ENCODE measurements at places on chromosomes 4 and X. TPM values are rescaled to one million over a fixed set of nuclear protein-coding genes. Genes with fewer than 3 reads are reported as not detected.
A peak's percentile ranks its signal among the peaks of the same experiment; 100 is the strongest.

DNA sequence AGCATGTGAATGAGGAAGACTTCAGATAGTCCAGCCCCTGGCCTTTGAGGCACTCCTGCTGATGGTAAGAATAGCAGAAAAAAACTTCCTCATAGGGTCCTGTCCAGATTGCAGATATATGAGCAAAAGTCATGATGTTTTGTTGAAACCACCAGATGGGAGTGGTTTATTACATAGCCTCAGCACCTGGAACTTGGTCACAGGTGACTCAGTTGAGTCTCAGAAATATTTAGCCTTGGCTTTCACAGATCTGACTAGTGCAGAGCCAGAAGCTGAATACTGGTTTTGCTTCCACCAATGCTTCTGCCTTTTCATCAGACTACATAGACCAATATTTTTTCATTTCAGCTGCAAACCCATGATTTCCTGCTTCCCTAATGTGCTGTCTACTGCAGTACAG, 994.9 kb upstream of the SLIT2 start:
- H3K27ac ChIP-seq, result no peak overlapping the region
- H3K36me3 ChIP-seq, result no peaks in the 10 kb centered on the region
- H3K27me3 ChIP-seq, result no peaks in the 10 kb centered on the region
- no peak for DNase-seq
- H3K4me3 ChIP-seq, result no peak overlapping the region
- no peaks in the 10 kb centered on the region for H3K4me1 ChIP-seq

DNA sequence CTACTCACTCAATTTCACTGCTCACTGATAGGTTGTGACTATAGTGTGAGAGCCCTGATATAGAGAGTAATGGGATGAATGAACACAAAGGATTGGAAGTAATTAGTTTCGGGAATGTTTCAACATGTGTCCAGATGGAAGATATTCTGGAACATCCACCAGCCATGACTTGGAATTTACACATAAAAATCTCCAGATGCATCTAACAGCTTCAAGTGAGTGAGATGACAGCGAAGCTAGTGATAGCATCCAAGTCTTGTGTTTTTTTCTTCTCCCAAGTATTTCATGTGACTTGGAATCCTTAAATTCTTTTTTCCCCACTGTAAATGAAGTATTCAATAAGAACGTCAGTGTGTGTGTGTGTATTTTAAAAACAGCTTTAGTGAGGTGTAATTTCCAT, 82.1 kb downstream of the CLDN34 start:
- no peaks in the 10 kb centered on the region for H3K27me3 ChIP-seq
- no peaks in the 10 kb centered on the region for H3K4me1 ChIP-seq
- H3K36me3 ChIP-seq, result no peaks in the 10 kb centered on the region
- no peak for DNase-seq
- no peak overlapping the region for H3K27ac ChIP-seq
- H3K4me3 ChIP-seq, result no peak overlapping the region

DNA sequence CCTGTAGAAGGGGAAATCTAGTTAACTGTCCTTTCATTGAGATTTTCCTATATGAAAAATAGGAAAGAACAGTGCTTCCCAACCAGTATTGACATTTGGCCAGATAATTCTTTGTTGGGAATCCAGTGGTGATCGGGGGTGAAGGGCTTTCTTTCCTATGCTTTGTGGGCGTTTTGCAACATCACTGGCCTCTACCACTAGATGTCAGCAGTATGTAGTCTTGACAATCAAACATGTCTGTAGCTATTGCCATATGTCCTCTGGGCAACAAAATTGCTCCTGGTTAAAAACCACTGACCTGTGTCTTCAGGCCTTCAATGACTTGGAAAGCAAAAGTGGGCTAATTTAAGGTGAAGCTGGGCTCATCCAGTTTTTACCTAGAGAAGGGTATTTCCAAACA, 658.5 kb downstream of the DACH2 start:
- no peak for DNase-seq
- H3K4me1 ChIP-seq, result peaks cover 6% of the 10 kb centered on the region
- H3K36me3 ChIP-seq, result no peaks in the 10 kb centered on the region
- H3K4me3 ChIP-seq, result no peak overlapping the region
- H3K27me3 ChIP-seq, result no peaks in the 10 kb centered on the region
- no peak overlapping the region for H3K27ac ChIP-seq

DNA sequence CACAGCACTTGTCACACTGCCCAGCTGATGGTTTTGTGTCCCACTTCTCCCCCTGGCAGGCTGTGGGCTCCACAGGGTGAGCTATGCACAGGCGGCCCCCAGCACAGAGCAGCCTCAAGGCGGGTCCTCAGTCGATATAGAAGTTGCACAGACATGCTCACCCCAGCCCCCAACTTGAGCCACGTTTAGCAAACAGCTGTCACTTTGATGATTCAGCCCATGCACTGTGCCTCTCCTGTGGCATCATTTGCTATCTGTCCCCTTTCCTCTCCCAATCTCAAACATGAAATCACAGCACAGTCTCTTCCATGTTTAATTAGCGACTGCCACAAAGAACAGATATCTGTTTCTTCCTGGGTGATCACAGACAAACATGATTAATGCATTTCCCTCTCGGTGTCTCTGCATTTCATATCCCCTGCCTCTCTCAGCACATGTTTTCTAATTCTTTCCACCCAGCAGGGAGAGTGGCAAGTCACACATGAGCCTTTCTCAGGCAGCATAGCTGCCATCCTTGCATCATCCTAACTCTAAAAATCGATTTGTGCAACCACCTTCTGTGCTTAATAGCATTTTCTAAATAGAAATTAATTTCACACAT, 204.9 kb downstream of the EVC2 start:
- peaks cover 5% of the 10 kb centered on the region for H3K36me3 ChIP-seq
- H3K27ac ChIP-seq, result no peak overlapping the region
- no peaks in the 10 kb centered on the region for H3K4me1 ChIP-seq
- no peaks in the 10 kb centered on the region for H3K27me3 ChIP-seq
- no peak for DNase-seq

DNA sequence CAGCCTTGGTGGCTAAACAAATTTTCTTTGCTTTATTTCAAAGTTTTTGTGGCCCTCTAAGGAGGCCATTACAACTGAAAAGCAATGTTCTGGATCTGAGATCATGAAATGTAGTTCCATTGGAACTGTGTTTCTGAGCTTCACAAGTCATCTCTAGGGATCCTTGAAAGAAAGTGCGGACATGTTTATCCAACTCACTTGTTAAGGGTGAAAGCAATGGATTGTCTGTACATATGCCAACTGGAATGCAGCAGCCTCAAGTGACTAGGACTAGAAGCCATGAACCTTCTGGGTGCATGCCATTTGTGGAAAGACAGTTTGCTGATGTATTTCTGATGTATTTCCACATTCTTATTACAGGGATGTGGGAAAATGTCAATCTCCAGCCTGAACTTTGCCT, 36.7 kb upstream of the KLHL13 start:
- DNase-seq, result no peak
- H3K4me3 ChIP-seq, result no peak overlapping the region
- H3K27me3 ChIP-seq, result no peaks in the 10 kb centered on the region
- no peak overlapping the region for H3K27ac ChIP-seq

- H3K27me3 ChIP-seq, result no peaks in the 10 kb centered on the region
- no peak overlapping the region for H3K27ac ChIP-seq
- H3K36me3 ChIP-seq, result no peaks in the 10 kb centered on the region
- peaks cover 9% of the 10 kb centered on the region for H3K4me1 ChIP-seq
- H3K4me3 ChIP-seq, result no peak overlapping the region
Observed at GRCh38 chr4:64889906-64890610, 480.8 kb upstream of the TECRL start.

DNA sequence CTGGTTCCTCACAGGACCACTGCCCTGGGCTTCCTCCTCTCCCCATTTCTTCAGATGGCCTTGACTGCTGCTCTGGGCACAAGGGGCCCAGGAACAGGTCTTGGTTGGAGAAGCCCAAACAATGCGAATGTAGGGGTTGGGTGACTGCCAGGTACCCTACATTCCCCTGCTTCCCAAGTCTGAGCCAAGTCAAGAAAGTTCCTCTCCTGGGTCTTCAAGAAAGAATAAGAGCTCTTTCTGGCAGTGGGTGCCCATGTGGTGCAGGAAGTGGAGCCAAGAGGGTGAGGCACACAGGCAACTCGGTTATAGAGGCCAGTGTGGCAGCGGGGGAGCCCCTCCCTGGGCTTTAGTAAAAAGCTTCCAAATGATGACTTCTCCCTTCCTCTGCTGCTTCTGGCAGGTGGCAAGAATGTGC, 2.7 kb downstream of the SLC34A2 start:
- no peak overlapping the region for H3K27ac ChIP-seq
- no peaks in the 10 kb centered on the region for H3K36me3 ChIP-seq
- H3K27me3 ChIP-seq, result peaks cover 54% of the 10 kb centered on the region
- H3K4me3 ChIP-seq, result no peak overlapping the region
- peaks cover 9% of the 10 kb centered on the region for H3K4me1 ChIP-seq
- no peak for DNase-seq

DNA sequence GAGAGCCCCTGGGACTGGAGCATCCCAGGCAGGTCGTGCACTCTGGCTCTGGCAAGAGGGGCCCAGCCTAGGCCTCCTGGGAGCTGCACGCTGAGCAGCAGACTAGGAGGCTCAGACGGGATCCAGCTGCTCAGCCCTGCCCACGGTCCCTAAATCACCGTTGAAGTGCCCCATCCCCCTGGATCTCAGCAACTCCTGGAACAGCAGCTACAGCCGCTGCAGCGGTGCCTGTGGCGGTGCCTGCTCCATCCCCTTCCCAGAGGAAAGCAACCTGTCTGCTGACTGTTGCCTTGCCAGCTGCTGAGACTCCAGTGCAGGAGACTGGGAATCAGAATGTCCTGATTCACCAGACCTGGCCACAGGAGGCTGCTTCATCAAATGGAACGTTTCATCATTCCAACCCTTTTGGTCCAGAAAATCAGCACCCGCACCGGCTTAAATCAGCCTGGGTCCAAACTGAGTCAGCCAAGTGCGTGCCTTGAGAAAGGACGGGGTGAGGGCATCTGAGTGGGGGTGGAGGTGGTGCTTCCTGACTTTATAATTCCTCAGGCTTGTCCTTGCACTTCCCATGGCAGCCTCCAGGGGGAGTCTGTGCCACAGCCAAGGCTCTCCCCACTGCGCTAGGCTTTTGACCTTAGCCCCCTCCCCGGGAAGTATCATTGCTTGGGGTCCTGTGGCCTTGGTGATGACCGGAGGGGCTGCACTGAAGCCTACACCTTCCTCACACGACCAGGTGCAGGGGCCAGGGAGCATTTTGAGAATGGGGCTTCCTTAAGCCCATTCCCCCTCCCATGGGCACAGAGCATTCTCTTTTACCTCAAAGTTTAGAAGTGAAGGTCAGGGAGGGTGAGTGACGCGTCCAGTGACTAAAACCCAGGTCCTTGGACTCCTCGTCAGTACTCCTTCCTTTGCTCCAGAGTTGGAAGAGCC, 6.5 kb downstream of the ZNF185 start:
- DNase-seq, result peak; percentile 34
- H3K4me1 ChIP-seq, result peaks cover 8% of the 10 kb centered on the region

- no peaks in the 10 kb centered on the region for H3K36me3 ChIP-seq
- DNase-seq, result no peak
- no peak overlapping the region for H3K27ac ChIP-seq
- H3K27me3 ChIP-seq, result no peaks in the 10 kb centered on the region
- peaks cover 5% of the 10 kb centered on the region for H3K4me1 ChIP-seq
Observed at GRCh38 chr4:89129080-89129640, 17.8 kb downstream of the TIGD2 start.

- no peaks in the 10 kb centered on the region for H3K27me3 ChIP-seq
- H3K36me3 ChIP-seq, result peaks cover 16% of the 10 kb centered on the region
- H3K4me3 ChIP-seq, result no peak overlapping the region
Observed at GRCh38 chr4:384311-385010, 46.8 kb downstream of the ZNF141 start.

Gene FRG2
- not detected for total RNA-seq
